Transverse colon (tissue), 4 donors: ENCODE measurements at places on chromosomes 1 and 21.
A peak's percentile ranks its signal among the peaks of the same experiment; 100 is the strongest.

GRCh38 chr1:76480827-76481226 is 386.5 kb upstream of the ST6GALNAC5 start:
- no peak for DNase-seq

DNA sequence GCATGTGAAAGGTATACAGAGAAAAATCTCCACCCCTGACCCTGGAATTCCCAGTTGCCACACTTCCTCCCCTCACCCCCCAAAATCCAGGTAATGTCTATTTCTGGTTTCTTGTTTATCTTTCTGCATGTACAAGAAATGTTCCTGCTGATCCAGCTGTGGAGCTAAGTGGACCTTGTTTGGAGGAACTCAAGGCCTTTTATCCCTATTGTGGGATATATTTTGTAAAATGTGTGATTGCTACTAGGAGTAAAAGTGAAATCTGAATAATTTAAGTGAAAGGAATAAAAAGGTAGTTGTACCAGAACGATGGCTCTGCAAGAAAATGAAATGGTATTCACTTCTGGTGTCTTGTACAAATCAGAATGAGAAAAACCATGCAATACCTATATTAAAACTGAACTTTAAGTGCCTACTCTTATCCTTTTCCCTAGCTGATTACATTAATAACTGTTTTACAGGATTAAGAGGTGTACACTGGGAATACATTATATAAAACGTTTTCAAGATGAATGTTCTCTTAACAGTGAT is 3.0 kb downstream of the SPEN start:
- no peak for DNase-seq

DNA sequence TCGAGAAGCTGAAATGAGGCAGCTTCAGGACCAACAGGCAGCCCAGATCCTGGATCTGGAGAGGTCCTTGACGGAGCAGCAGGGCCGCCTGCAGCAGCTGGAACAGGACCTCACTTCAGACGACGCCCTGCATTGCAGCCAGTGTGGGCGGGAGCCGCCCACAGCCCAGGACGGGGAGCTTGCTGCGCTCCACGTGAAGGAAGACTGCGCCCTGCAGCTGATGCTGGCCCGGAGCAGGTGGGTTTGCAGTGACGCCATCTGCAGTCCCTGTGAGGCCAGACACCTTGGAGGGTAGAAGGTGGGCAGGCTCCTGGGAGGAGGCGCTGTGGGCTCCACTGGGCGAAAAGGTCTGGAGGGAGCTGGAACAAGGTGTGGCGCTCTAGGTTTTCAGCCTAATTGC is 39.7 kb downstream of the PCNT start:
- no peak for DNase-seq

- DNase-seq: no peak
Observed at GRCh38 chr1:162904579-162904978, 43.6 kb upstream of the CCDC190 start.

- peak; percentile 19 for DNase-seq
Observed at GRCh38 chr1:13893409-13893821, 193.4 kb downstream of the PRDM2 start.

DNA sequence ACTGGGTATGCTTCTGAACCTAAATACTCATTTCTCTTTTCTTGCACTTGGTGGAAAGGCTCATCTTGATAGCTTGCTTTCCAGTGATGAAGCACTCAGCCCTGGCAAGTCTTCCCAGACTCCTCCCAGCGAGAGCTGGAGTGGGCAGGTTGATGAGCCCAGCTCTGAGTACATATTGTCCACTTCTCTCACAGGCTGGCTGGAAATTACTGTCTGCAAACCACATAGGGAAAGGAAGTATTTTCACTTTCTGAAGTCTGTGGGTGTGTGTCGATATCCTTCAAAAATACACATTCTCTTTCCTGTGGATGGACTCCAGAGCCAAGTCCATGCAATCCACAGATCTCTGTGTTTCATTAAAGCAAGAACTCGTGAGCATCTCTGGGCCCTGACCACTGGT is 38.7 kb upstream of the CNTN2 start:
- DNase-seq: no peak

DNA sequence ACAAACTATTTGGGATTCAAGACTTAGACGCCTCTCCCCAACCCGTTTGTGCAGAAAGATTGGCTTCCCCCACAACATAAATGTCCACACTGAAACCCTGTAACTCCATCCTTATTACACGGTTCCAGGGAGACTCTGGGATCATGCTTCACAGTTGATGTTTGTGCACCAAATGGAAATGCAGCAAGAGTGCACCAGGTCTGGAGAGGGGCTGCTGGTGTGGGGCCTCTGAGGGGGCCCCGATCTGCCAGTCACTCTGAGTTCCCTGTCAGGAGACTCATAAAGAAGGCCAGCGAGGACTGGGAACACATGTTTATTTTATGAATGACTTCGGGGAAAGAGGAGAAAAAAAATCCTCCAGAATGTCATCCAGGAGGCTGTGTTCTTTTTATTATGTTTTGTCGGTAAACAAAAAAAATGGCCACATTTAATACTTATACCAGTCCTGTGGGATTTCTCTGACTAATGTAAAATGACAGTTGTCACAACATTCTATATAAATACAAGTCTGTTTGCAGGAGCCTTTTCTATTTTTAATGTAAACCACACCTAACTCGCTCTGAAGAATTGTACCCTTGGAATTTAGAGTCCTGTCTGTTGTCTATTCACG is 439.1 kb upstream of the VAMP3 start:
- DNase-seq: no peak

DNA sequence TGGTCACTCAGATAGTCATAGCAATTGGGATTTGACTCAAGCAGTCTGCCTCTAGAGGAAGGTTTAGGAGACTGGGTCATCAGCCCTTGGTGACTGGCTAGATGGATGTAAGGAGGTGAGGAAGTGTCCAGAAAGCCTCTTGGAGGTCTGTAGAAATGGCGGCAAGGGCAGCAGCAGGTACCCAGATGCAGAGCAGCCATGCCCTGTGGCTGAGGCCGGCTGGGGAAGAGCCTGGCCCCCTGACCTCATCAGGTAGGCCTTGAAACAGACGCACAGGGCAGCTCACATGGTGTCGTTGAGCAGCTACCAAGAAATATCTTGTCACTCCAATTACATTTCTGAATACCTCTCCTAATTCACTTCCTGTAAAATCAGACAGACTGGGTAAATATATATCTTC is 98.2 kb downstream of the DMRTB1 start:
- peak; percentile 3 for DNase-seq

DNA sequence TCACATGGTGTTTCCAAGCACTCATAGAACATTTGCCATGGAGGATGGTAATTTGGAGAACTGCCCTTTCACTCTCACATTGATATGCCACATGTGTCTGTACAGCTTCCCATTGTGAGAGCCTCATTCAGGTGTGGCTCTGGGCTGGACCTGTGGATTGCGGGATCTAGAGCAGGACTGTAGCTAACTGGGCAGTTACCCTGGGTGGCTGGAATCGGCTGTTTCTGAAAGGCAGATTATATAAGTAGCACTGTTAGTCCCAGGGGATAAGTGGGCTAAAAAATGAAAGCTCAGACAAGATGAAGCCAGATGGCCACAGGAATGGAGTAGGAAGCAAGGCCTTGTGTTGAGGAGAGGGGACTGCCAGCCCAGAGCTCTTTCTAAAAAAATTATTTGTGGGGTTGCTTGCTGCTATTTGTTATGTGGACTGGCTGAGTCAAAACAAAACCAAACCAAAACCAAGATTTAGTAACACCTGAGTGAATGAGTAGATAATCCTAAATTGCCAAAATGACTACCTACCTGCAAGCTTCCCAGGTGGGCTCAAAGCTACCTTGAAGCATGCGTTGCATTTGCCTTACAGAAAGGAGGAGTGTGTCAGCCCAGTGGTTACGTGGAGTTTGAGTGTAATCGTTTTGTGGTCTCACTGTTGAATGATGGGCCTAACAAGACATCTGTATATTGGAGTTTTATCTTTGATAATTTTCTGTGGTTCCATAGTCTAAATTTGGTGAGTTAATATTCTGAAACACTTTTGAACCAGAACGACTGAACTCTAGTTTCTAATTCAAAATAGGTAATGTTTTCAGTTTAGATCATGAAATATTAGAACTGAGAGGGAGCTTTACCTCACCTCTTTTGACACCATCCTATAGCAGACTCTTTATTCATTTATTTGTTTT is 58.0 kb downstream of the SDCCAG8 start:
- no peak for DNase-seq
